ENCODE measurements at places on chromosomes 12 and 14.

DNA sequence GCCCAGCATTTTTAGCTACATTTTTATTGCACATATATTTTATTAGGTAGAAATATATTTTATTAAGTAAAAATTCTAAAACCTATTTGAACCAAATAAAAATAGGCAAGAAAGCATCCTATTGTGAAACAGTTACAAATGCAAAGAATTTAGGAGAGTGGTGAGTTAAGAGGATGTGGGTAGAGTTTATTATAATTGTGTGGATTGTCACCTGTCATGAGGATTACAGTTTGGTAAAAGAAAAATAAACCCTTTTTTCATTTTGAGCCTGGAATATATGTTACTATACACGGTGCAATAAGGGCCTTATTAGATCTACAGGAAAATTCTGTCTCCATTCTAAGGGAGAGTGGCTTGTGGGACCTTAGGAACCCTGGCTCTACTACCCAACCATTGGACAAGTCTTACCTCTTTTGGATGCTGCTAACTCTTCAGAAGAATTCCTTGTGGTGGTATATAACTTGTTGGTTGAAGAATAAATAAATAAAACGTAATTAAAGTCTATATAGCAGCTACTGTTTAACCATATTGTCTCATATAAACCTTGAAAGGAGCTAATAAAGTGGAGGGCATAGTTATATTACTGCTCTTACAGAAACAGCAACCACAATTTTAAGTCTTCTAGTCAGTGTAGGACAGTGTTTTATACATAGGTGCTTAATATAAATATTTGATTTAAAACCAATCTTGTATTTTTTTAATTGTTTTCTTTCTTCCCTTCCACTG, 67.8 kb downstream of the FGD4 start:
- no peaks in the 10 kb centered on the region for H3K27me3 ChIP-seq
- H3K4me1 ChIP-seq: no peaks in the 10 kb centered on the region
- no peaks in the 10 kb centered on the region for H3K36me3 ChIP-seq
- no peak for DNase-seq
- no peak overlapping the region for H3K27ac ChIP-seq

- H3K36me3 ChIP-seq: no peaks in the 10 kb centered on the region
- H3K27me3 ChIP-seq: no peaks in the 10 kb centered on the region
- H3K4me1 ChIP-seq: no peaks in the 10 kb centered on the region
- H3K27ac ChIP-seq: no peak overlapping the region
Measured at GRCh38 chr14:42070031-42070430, 463.4 kb downstream of the LRFN5 start.

- no peak overlapping the region for H3K27ac ChIP-seq
- no peaks in the 10 kb centered on the region for H3K27me3 ChIP-seq
- no peaks in the 10 kb centered on the region for H3K36me3 ChIP-seq
- H3K4me1 ChIP-seq: no peaks in the 10 kb centered on the region
- no peak for DNase-seq
- no peak overlapping the region for H3K4me3 ChIP-seq
Measured at GRCh38 chr14:26966908-26967307, 369.1 kb upstream of the NOVA1 start.

- H3K4me3 ChIP-seq: peak within 1 kb of the TSS; percentile 92
- H3K27ac ChIP-seq: peak within 1 kb of the TSS; percentile 61
- DNase-seq: peak; percentile 97
- H3K27me3 ChIP-seq: no peaks in the 10 kb centered on the region
- H3K4me1 ChIP-seq: peaks cover 6% of the 10 kb centered on the region
Measured at GRCh38 chr12:112381883-112382796, at the start of gene HECTD4. Gene HECTD4 (minus strand): TSS chr12:112382431. CDS start chr12:112382128, 303 bp downstream.

DNA sequence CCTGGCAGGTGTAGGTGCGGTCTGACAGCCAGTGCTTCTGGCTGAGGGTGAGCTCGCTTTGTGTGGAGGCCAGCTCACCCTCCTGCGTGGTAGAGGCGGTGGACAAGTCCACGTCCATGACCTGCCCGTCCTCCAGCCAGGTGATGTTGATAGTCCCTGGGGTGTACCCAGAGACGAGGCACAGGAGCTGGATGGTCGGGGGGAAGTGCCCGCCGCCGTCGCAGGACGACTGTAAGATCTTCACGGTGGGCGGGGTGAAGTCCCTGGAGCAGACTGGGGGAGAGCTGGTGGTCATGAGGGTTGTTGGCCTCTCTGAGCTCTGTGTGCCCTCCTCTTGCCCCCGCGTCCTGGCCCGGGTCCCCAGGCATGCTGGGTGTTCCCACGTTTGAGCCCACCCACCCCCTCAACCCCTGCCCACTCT, 74.6 kb downstream of the TMEM121 start:
- H3K4me1 ChIP-seq: no peaks in the 10 kb centered on the region
- H3K4me3 ChIP-seq: no peak overlapping the region
- no peaks in the 10 kb centered on the region for H3K36me3 ChIP-seq
- no peak for DNase-seq
- H3K27me3 ChIP-seq: no peaks in the 10 kb centered on the region

GRCh38 chr12:109630815-109631214, 57.2 kb downstream of the MVK start:
- H3K27ac ChIP-seq: no peak overlapping the region
- H3K4me3 ChIP-seq: no peak overlapping the region
- no peaks in the 10 kb centered on the region for H3K4me1 ChIP-seq
- H3K36me3 ChIP-seq: no peaks in the 10 kb centered on the region
- no peaks in the 10 kb centered on the region for H3K27me3 ChIP-seq
- peak; percentile 7 for DNase-seq

- DNase-seq: no peak
- H3K4me1 ChIP-seq: no peaks in the 10 kb centered on the region
- no peak overlapping the region for H3K4me3 ChIP-seq
- H3K27ac ChIP-seq: no peak overlapping the region
Measured at GRCh38 chr14:77583657-77584056, 32.8 kb downstream of the SPTLC2 start.

- H3K27me3 ChIP-seq: no peaks in the 10 kb centered on the region
- H3K4me1 ChIP-seq: no peaks in the 10 kb centered on the region
- DNase-seq: no peak
- H3K4me3 ChIP-seq: no peak overlapping the region
- no peak overlapping the region for H3K27ac ChIP-seq
Measured at GRCh38 chr12:118959985-118960560, 21.3 kb upstream of the SRRM4 start.

GRCh38 chr12:48993787-48994186, 5.4 kb downstream of the DDN start:
- no peak overlapping the region for H3K27ac ChIP-seq
- peaks cover 15% of the 10 kb centered on the region for H3K4me1 ChIP-seq
- no peak overlapping the region for H3K4me3 ChIP-seq
- peaks cover 28% of the 10 kb centered on the region for H3K27me3 ChIP-seq
- no peaks in the 10 kb centered on the region for H3K36me3 ChIP-seq
- DNase-seq: peak; percentile 50

DNA sequence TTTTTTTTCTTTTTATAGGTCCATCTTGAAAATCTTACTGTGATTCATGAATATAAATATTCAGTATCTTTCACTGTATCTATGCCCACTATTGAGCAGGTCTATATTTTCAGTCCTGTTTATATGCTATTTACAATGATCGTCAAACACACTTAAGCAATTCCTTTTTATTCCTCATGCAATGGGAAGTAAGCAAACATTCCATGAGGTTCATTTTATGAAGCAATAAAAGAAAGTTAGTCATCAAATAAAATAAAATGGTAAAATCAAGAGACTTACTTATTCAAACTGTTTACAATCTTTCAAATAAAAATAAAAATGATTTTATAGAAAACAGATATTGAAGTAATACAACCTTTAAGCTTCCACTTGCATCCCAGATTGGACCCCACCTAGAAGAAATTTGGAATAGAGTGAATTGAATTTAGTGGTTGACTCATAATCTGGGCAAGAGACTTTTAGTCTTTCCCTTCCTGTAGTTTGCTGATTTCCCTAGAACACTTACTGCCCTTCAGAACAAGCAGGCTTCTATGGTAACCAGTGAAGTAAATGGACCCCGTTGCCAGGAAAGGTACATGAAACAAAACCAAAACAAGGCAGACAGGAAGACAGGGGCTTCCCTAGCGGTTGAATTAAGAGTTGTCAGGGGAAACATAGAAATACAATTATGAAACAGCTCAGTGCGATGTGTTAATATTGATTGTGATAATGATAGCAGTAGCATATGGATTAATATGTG, 241.0 kb upstream of the ATP2B1 start:
- DNase-seq: peak; percentile 12
- H3K36me3 ChIP-seq: no peaks in the 10 kb centered on the region
- no peaks in the 10 kb centered on the region for H3K4me1 ChIP-seq
- no peak overlapping the region for H3K27ac ChIP-seq

GRCh38 chr12:111247083-111247783, 121.7 kb downstream of the PHETA1 start:
- no peak overlapping the region for H3K4me3 ChIP-seq
- H3K27ac ChIP-seq: no peak overlapping the region
- no peaks in the 10 kb centered on the region for H3K27me3 ChIP-seq
- no peaks in the 10 kb centered on the region for H3K4me1 ChIP-seq

- peak overlapping the region; percentile 94 for H3K27ac ChIP-seq
- no peaks in the 10 kb centered on the region for H3K27me3 ChIP-seq
- peaks cover 24% of the 10 kb centered on the region for H3K4me1 ChIP-seq
Measured at GRCh38 chr12:50922820-50923219, 29.5 kb upstream of the HIGD1C start.

GRCh38 chr14:64364907-64365306, 23.2 kb upstream of the MTHFD1 start:
- no peaks in the 10 kb centered on the region for H3K36me3 ChIP-seq
- H3K27me3 ChIP-seq: no peaks in the 10 kb centered on the region
- no peaks in the 10 kb centered on the region for H3K4me1 ChIP-seq

DNA sequence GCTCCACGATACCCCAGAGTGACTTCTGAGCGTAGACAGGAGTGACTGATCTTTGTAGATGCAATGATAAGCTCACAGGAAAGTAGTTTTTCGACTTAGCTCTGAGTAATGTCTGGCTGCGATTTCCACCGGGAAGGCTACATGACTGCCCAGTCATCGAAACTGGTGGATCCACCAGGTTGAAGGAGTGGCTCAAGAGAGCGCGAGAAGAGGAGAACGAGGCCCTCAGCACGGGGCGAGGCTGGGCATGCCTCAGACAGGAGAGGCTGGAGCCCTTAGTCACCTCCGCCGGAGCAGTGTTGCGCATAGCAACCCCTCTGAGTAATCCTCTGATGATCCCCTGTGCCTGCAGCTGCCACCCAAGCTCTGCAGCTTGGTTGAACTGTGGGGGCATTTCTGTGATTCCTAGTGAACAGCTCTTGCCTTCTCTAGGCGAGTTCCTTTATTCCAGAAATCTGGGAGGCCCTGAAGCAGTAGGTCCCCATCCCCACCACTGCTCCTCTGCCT, 25.6 kb downstream of the ELK3 start:
- H3K4me3 ChIP-seq: no peak overlapping the region
- peak; percentile 100 for DNase-seq
- H3K27ac ChIP-seq: peak overlapping the region; percentile 80
- peaks cover 22% of the 10 kb centered on the region for H3K4me1 ChIP-seq

GRCh38 chr12:16154990-16155389, 122.5 kb downstream of the SLC15A5 start:
- H3K4me3 ChIP-seq: no peak overlapping the region
- no peak overlapping the region for H3K27ac ChIP-seq
- no peaks in the 10 kb centered on the region for H3K4me1 ChIP-seq
- H3K27me3 ChIP-seq: no peaks in the 10 kb centered on the region
- no peak for DNase-seq

GRCh38 chr12:111635524-111635923, 36.4 kb upstream of the ATXN2 start:
- H3K4me3 ChIP-seq: no peak overlapping the region
- H3K27me3 ChIP-seq: no peaks in the 10 kb centered on the region
- peaks cover 2% of the 10 kb centered on the region for H3K36me3 ChIP-seq
- H3K4me1 ChIP-seq: peaks cover 10% of the 10 kb centered on the region
- H3K27ac ChIP-seq: no peak overlapping the region

- no peaks in the 10 kb centered on the region for H3K36me3 ChIP-seq
- peak; percentile 1 for DNase-seq
- no peaks in the 10 kb centered on the region for H3K4me1 ChIP-seq
- no peaks in the 10 kb centered on the region for H3K27me3 ChIP-seq
Measured at GRCh38 chr12:66665435-66665985, 13.4 kb downstream of the GRIP1 start.

DNA sequence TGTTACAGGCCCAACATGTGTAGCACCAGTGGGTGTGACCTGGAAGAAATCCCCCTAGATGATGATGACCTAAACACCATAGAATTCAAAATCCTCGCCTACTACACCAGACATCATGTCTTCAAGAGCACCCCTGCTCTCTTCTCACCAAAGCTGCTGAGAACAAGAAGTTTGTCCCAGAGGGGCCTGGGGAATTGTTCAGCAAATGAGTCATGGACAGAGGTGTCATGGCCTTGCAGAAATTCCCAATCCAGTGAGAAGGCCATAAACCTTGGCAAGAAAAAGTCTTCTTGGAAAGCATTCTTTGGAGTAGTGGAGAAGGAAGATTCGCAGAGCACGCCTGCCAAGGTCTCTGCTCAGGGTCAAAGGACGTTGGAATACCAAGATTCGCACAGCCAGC, 8.6 kb downstream of the BCL2L14 start:
- H3K27ac ChIP-seq: no peak overlapping the region
- H3K27me3 ChIP-seq: no peaks in the 10 kb centered on the region
- H3K4me3 ChIP-seq: no peak overlapping the region
- H3K4me1 ChIP-seq: no peaks in the 10 kb centered on the region
- no peak for DNase-seq

- peak overlapping the region; percentile 16 for H3K27ac ChIP-seq
- peaks cover 10% of the 10 kb centered on the region for H3K4me1 ChIP-seq
- DNase-seq: no peak
- H3K4me3 ChIP-seq: no peak overlapping the region
- H3K36me3 ChIP-seq: no peaks in the 10 kb centered on the region
Measured at GRCh38 chr14:68308726-68309520, 483.9 kb downstream of the ZFP36L1 start.

DNA sequence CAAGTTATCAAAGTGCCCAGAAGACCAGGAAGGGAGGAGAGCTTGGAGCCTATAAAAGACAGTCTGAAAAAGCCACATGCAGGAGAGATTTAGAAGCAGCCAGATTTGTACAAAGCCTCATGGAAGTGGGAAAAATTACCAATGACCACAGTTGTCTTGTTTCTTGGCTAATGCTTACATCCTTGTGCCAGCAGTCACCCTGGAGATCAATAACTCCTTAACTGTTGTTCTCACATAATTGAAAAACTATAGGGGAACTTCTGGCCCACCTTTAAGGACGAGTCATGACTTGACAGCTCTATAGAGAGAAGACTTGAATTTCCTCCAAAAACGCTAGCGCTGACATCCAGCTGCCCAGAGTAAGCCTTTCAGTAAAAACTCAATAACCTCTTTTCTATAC, 313.1 kb downstream of the GALC start:
- DNase-seq: no peak
- no peak overlapping the region for H3K4me3 ChIP-seq
- no peak overlapping the region for H3K27ac ChIP-seq
- H3K4me1 ChIP-seq: no peaks in the 10 kb centered on the region

GRCh38 chr14:53325176-53325806, 172.2 kb upstream of the DDHD1 start:
- no peaks in the 10 kb centered on the region for H3K4me1 ChIP-seq
- H3K4me3 ChIP-seq: no peak overlapping the region
- H3K27me3 ChIP-seq: no peaks in the 10 kb centered on the region
